Muscle of back (tissue), 13 donors: ENCODE measurements at places on chromosomes 1 and 21.

- DNase-seq: no peak
Observed at GRCh38 chr1:16038620-16038912, 5.0 kb upstream of the CLCNKB start.

- DNase-seq: peak; percentile 13
Observed at GRCh38 chr1:87905651-87906050, 577.0 kb downstream of the LMO4 start.

DNA sequence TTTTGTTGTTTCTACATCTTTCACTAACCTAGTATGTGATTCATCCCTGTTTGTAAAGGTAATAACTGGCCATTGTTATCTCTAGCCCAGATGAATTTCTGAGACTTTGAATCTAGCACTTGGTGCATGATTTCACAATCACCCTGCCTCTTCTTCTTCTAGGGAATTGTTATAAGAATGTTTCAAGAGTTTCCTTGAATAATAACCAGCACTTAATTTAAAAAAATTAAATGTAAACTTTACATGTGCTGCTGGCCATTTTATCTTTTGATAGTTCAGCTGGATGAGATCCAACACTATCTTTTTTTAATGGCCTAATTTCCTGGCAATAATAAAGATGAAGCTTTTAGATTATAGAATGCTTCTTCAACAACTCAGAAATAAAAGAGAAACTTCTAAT lies 31.8 kb downstream of the UBE2U start:
- DNase-seq: no peak

GRCh38 chr1:190029441-190029840 lies 448.2 kb downstream of the BRINP3 start:
- no peak for DNase-seq

DNA sequence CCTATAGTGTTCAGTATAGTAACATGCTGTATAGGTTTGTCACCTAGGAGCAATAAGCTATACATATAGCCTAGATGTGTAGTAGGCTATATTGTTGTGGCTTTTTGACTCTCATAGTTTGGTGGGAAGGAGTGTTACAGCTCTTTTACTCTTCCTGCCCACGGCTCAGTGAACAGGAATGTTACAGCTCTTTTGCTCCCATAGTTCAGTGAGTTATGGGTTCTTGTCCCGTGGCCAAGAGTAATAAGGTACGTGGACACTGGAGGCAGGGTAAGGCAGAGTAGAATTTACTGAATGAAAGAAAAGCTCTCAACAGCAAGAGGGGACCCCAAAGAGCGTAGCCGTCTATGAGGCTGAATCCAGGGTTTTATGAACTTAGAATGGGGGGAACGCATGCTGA lies 734.3 kb downstream of the ADGRL2 start:
- DNase-seq: no peak

- DNase-seq: no peak
Observed at GRCh38 chr1:206111271-206111927, 5.8 kb downstream of the AVPR1B start.

GRCh38 chr1:20185834-20186782 lies at the start of the genes PLA2G2C and UBXN10:
Gene PLA2G2C (minus strand): TSS chr1:20186518. CDS start chr1:20177363, 9,155 bp downstream.
Gene UBXN10 (plus strand): TSS chr1:20186096. CDS start chr1:20190562, 4,466 bp downstream.
- peak; percentile 60 for DNase-seq

- no peak for DNase-seq
Observed at GRCh38 chr1:11324567-11325165, 51.7 kb downstream of the UBIAD1 start.

DNA sequence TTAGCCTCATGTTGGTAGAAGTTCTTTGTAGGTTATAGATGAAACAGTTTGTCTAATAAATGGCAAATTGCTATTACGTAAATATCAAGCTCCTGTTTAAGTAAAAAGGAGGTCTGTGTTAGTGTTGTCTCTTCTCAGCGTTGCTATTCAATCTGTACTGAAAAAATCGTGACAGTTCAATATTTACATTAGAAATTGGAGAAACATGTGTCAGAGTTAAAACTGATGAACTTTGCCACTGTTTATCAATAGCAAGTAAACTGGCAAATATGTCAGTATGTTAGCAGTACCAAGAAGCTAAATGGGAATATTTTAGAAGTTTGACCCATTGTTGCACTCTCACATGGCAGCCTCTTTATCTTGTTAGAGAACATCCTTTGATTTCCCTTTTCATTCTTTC lies 218.5 kb downstream of the GPR52 start:
- DNase-seq: no peak

GRCh38 chr1:58572690-58573089 lies 4.4 kb downstream of the TACSTD2 start:
- no peak for DNase-seq

- DNase-seq: no peak
Observed at GRCh38 chr21:44317871-44318270, 18.0 kb downstream of the PFKL start.

DNA sequence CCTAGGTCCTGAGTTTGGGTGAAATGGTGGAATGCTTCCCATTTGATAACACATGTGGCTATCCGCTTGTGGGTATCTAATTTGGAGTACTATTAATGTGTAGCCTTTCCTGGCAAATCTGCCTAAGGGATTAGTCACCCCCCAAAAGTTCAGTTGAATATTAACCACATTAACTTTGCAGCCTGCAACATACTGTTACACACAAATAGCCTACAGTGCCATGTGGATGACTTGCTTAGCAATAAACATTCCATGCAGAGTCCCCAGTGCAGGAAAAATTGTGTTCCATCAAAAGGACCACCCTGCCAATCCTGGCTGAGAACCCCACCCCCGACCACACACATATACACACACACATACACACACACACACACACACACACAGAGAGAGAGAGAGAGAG lies 303.3 kb upstream of the ESRRG start:
- DNase-seq: no peak

DNA sequence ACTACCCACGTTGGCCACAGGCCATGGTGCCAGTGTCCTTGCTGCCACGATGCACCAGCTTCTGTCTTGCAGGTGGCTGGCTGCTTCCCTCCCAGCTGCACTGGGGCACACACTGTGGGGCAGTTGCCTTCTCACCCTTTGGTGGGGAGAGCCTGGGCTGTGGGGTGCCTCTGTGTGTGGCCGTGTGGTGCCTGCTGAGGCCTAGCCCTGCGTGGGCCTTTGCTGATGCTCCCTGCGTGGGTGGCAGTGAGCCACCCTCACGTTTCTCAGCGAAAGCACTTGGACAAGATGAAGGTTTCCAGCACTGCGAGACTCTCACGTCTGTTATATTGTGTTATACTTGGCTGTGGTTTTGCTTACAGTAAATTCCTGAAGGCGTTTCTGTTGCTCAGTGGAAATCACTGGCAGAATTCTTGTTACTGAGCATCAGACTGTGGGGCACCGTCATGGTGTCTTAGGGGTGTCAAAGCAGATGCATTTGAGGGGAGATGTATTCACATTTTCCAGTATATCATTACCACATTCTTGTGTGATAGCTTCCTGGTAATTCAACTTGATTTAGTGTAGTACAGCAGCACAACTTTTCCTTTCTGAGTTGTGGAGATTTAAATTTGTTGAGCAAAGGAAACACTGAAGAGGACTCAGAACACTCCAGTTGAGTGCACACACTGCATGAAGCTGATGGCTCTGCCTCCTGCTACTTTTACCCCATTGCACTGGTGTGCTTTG lies 124.7 kb downstream of the PCBP3 start:
- peak; percentile 28 for DNase-seq

GRCh38 chr21:42622284-42622683 lies 31.1 kb upstream of the PDE9A start:
- no peak for DNase-seq

GRCh38 chr1:214012418-214012817 lies 24.6 kb downstream of the PROX1 start:
- no peak for DNase-seq

DNA sequence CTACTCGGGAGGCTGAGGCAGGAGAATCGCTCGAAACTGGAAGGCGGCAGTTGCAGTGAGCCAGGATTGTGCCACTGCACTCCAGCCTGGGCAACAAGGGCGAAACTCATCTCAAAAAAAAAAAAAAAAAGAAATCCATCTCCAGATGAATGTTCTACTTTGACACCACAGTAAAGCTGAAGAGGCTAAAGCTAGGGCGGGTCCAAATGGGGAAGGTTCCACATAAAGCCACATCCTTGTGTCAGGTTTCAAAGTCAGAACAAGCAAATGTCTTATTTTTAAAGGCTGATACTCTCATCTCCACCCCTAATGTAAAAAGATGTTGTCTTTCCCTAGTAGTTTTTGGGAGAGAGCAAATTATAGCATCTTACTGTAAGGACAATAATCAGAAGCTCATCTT lies 4.4 kb upstream of the WARS2 start:
- DNase-seq: no peak

DNA sequence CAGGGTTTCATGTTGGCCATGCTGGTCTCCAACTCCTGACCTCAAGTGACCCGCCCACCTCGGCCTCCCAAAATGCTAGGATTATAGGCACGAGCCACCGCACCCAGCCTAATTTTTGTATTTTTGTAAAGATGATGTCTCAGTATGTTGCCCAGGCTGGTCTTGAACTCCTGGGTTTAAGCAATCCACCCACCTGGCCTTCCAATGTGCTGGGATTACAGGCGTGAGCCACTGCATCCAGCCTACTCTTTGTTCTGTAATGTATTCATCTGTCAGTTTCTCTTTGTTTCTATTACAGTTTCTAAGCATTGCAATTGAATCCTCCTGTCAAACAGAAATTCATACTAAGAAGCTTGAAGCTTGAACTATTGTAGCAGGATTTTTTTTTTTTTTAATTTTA lies 54.8 kb upstream of the RCC1 start:
- no peak for DNase-seq

DNA sequence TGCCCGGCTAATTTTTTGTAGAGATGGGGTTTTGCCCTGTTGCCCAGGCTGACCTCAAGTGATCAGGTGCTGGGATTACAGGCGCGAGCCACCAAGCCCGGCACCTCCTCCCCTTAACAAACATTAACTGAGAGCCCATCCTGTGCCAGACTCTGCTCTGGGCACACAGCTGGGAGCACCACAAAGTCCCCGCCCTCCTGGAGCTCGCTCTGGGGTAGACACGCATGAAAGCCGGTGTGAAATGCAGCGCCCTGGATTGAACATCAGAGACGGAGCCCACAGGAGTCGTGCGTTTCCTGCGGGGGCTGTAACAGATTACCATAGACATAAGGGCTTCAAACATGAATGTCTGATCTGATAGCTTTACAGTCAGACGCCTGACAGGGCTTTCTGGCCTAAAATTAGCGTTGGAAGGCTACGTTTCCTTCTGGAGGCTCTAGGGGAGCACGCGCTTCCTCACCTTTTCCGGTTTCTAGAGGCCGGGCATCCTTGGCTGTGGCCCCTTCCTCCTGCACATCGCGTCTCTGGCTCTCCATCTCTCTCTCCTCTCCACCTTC lies 14.3 kb downstream of the SLC27A3 start:
- DNase-seq: no peak
